Activated T-helper 1 cell treated with Interleukin-2 at 50 U/mL for 16 hours (primary cell): ENCODE measurements at places on chromosomes 12 and 14.

GRCh38 chr14:67583711-67584644 is 16.1 kb downstream of the PIGH start:
- no peak for DNase-seq

DNA sequence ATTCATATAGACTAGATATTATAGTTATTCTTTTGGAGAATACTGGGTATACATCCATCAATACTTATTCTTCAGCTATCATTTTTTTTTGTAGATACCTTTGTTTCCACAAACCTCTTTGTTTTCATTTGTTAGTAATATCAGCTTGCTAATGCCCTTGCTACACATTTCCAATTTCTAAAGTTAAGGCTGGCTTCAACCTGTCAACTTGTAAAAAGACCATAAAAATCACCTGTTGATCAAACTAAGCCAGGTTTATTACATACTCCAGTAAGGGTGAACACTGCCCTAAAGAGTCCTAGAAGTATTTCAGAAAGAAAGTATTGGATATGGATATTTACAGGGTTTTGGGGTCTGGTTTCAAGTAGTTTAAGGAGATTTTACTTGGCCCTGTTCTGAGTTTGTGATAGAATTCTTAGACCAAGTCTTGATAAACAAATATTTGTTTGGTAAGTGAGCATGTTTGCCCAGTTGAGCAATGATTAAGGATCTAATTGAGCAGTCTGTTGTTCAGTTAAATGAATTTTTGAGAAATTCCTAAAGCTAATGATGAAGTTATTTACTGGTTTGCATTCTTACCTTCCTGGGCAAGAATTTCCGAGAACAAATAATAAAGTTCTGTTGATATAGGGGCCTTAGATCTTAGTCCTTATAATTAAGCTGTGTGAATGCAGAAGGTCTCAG is 52.8 kb upstream of the LRTM2 start:
- DNase-seq, result no peak

- DNase-seq, result no peak
Observed at GRCh38 chr14:88815980-88816379, 8.5 kb upstream of the TTC8 start.

- DNase-seq, result no peak
Observed at GRCh38 chr12:110809149-110809548, 37.6 kb upstream of the CCDC63 start.

GRCh38 chr14:73973497-73973896 is 23.4 kb downstream of the COQ6 start:
- no peak for DNase-seq

- no peak for DNase-seq
Observed at GRCh38 chr14:100092832-100093231, 27.6 kb downstream of the EVL start.

DNA sequence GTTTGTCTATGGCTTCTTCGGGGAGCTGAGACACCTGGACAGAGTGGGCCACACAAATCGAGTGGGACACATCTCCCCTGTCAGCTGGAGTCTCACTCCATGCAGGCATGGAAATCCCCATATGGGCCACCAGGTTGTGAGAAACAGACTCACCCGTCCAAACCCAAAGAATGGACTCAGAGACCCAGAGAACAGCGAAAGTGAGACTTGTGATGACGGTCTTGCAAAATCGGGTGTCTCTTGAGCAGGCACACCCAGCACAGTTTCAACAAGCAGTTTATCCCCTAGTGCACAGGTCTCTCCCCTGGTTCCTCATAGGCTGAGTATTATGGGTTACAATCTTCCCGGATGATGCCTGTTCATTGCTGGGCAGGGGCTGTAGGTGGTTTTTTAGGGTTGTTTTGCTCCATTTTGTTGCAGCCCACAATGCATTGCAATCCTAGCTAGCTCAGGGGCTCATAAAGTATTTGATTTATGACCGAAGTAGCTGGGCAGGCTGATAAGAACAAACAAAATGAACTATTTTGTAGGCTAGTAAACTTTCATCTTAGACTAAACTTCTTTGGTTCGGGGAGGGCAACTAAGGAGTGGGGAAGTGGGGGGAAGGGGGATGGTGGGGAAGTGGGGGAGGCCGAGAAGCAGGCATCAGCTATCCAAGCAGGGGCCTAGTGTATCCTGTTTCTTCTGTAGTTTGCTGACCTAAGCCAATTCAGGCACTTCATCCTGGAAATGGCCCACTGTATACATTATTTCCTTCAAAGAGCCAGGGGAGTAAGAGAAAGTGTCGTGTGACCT is 45.3 kb downstream of the IQSEC3 start:
- DNase-seq, result no peak

DNA sequence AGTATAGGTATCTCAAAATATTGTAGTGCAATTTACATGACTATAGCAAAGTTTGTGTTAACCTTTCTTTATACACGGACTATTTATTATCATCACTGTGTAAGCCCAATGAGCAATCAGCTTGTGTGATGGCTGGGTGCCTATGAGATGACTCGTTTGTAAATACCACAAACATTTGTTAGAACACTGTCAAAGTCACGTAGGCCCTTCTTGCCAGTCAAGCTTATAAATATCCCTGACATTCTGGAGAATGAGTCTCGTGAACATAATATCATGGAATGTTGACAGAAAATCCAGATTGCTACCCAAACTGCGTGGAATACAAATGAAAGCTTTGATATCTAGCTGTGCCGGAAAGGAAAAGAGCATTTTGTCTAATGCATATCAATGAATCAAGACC is 648.3 kb upstream of the MDGA2 start:
- DNase-seq, result no peak

- DNase-seq, result no peak
Observed at GRCh38 chr14:36271939-36272907, 48.2 kb downstream of the MBIP start.

DNA sequence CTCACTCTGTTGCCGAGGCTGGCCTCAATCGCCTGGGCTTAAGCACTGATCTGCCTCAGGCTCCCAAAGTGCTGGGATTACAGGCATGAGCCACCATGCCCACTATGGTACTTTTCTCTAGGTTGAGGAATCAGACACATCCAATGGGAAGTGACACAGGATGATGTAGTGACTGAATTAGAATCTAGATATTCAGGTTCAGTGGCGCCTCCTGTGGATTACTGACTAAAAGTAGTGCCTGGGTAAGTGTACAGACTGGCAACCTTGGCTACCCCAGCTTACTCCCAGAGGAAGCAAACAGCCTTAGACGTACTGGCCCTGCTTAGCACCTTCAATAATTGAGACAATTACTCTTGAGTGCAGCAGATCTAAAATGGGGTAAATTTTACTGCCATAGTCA is 22.8 kb downstream of the GALNT8 start:
- no peak for DNase-seq

- DNase-seq, result no peak
Observed at GRCh38 chr14:77804592-77804991, 4.7 kb downstream of the ADCK1 start.

DNA sequence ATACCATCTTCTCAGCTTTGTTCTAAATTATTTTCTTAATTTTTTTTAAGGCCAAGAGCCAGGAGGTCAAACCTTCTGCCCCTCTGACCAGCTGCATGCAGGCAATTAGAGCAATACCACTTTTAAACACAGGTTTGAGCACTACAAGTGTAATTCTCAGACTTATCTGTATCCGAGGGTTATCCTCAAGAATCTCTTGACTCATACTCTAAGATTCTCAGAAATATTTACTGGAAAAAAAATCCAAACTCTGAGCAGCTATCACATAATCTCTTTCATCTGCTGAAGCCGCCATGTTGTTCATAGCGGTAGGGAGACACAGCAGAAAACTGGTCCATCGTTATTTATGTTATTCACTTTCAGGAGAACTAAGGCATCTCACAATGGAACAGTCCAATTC is 27.4 kb upstream of the PTHLH start:
- no peak for DNase-seq

DNA sequence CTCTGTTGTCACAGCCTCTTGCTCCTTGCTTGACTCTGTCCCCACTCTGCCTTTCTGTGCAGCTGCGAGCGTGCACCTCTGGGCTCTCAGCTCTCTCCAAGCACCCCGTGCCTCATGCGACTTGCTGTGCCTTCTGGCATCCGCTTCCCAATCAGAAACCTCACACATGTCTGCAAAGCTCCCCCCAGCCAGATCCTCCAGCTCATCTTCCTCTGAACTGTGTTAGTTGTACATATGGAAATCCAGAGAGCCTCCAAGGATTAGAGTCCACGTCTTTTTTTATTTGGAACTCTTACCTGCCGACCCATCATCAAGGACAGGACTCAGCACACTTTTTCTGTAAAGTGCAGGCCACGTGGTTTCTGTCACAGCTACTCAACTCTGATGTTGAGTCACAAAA is 70.5 kb downstream of the ANO2 start:
- DNase-seq, result no peak

DNA sequence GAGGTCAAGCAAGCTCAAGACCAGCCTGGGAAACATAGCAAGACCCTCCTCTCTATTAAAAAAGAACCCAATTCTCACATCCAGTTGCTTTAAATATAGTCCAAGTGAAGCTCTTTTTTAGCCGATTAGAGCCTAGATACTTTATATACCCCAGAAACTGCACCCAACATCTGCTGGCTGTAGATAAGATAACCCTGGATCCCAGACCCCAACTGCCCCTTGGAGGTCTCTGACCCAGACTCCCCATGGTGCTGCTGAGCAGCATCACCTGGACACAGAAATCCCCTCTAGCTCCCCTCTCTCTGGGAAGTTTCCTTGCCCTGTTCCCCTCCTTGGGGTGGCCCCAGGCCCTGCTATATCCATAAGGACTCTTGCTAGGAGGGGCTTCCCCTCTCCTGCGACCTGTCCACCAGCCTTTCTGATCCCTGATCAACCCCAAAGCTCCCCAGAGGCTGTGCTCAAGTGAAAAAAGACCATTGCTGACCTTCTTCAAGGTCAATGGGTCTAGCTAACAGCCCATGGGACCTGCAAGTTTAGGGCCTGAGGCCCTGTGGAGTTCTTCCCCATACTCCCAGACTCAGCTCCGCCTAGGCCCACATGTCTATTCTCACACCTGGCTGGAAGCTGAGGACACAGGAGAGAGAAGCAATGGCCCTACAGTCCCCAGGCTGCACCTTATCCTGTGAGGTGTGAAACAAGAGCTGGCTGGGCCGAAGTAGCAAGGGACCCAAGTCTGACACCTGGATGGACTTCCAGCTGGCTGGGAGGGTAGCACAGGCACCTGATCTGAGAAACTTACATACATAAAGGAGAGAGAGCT is 56.2 kb downstream of the ARL6IP4 start:
- no peak for DNase-seq

- DNase-seq, result no peak
Observed at GRCh38 chr12:73083736-73084135, 811.6 kb downstream of the TRHDE start.

- no peak for DNase-seq
Observed at GRCh38 chr14:69719501-69719951, 47.4 kb upstream of the SRSF5 start.

- no peak for DNase-seq
Observed at GRCh38 chr14:64614805-64615391, 65.1 kb downstream of the PPP1R36 start.

DNA sequence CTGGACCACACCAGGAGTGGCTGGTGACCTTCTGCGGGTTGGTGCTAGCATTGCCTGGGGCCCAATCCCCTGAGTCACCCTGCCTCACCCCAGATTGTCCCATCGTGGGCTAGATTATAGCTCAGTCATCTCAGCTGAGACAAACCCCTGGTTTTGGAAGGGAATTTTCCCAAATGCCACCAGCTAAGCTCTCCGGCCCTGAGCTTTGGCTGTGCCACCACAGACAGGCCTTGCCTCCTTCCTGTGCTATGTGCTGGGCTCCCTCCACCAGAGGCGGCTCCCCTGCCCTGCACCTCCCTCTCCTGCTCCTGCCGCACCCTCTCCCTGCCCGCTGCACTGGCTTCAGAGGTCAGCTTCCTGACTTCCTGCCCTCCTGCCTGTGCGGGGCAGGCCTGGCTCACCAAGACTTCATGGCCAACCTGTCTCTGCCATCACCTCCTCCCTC is 196.3 kb downstream of the TSPAN9 start:
- DNase-seq, result no peak

DNA sequence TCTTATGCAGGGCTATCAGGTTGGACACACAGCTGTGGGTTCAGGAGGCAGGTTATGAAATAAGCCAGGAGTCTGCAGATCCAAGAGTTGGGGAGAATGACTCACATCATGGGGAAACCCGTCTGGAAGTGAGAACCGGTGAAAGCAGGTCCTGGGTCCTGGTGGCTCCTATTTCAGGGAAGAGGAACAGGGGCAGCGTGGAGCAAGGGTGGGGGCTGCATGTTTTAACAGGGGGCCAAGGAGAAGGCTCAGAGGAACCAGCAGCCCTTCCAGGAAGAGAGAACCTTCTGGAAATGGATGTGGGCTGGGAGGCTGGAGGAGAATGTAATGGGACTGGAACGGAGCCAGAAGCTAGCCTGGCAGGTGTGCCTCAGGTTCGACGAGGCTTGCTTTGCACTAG is 7.8 kb upstream of the KRT74 start:
- DNase-seq, result no peak

DNA sequence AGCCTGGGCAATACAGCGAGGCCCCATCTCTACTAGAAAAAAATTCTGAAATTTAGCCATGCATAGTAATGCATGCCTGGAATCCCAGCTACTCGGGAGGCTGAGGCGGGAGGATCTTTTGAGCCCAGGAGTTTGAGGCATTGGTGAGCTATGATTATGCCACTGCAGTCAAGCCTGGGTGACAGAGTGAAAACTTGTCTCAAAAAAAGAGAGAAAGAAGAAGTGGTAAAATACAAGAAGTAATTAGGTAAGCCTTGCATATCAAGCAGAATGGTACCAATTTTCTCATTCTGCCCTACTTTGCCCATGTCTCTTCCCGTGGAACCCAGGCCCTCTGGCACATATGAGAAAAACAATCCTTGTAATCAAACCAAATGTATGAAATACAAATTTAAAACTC is 70.7 kb downstream of the SUSD6 start:
- DNase-seq, result no peak

DNA sequence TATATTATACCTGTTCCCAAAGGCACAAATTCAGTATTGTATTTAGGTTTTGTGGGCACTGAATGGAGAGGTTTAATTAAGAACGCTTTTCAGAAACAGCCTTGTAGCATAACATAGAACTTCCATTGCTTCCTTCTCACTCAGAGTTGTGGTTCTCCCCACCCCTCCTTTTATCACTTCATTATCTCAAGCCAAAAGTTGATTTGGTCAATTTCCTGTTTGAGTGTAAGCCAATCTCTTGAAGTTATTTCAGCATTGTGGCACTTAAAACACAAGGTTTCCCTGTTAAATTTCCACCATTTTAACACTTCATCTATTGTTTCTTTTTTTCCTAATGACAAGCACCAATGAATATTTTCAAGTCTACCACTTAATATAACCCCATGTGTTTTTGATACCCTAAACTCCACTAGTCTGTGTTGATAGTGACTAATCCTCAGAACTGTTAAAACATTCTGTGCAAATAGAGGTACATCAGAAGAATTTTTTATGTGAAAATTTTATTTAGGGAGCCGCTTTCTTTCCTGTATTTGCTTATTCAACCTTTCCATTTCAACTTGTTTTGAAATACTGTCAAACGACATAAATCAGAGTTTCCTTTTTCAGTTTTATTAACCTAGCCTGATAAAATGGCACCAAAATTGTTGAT is 340.1 kb downstream of the BCAT1 start:
- DNase-seq, result no peak

- DNase-seq, result peak; percentile 52
Observed at GRCh38 chr14:64465191-64465822, at the start of gene AKAP5. AKAP5 (plus strand) TSS chr14:64465499; CDS start chr14:64468395, 2,896 bp downstream.

- no peak for DNase-seq
Observed at GRCh38 chr14:31263485-31264133, 56.0 kb upstream of the HECTD1 start.
